Cerebellar nuclear complex (tissue), 1 donor: ENCODE measurements at places on chromosomes 5 and 9.

DNA sequence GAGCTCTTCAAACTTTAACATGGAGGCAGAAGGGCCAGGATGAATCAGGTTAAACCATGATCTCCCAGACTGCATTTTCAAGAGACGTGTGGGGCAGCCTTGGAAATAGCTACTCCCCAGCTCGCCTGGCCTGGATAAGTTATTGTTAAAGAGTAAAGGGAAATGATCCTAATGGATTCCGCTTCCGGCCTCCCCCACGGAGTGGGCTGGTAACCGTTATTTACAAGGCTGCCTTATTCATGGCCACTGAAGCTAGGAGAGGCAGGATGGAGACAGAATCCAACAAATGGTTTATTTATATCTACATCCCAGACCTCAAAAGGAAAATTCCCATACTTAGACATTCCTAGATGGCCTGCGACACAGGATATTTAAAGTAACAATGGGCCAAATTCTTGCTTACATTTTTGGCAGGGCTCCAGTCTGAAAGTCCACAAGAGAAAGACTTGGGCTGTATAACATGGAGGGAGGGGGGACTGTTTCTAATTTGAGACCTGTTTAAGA is 27.9 kb downstream of the SPRY4 start:
- DNase-seq: no peak

- no peak for DNase-seq
Measured at GRCh38 chr9:2220036-2220435, 204.9 kb downstream of the SMARCA2 start.

- DNase-seq: no peak
Measured at GRCh38 chr9:84027201-84027600, 46.6 kb downstream of the RMI1 start.

DNA sequence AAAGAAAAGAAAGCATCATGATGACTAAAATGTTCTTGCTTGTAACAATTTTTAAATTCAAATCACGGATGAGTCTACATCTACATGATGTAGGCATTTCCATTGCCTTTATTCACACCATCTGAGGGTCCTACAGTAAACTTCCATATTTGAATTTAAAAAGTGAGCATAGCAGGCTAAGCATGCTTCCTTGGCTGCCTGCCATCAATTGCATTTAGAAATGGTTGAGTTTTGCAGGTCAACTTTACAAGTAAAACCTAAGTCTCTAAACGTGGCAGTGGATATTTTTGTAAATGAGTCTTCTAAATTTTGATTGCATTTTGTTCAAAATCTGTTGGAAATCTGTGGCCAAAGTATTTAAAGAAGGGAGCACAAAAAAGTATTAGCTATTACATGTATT is 136.5 kb upstream of the PTCH1 start:
- no peak for DNase-seq

- no peak for DNase-seq
Measured at GRCh38 chr5:142982821-142983200, 212.6 kb downstream of the ARHGAP26 start.

GRCh38 chr9:94754976-94755475 is 28.5 kb downstream of the AOPEP start:
- no peak for DNase-seq

DNA sequence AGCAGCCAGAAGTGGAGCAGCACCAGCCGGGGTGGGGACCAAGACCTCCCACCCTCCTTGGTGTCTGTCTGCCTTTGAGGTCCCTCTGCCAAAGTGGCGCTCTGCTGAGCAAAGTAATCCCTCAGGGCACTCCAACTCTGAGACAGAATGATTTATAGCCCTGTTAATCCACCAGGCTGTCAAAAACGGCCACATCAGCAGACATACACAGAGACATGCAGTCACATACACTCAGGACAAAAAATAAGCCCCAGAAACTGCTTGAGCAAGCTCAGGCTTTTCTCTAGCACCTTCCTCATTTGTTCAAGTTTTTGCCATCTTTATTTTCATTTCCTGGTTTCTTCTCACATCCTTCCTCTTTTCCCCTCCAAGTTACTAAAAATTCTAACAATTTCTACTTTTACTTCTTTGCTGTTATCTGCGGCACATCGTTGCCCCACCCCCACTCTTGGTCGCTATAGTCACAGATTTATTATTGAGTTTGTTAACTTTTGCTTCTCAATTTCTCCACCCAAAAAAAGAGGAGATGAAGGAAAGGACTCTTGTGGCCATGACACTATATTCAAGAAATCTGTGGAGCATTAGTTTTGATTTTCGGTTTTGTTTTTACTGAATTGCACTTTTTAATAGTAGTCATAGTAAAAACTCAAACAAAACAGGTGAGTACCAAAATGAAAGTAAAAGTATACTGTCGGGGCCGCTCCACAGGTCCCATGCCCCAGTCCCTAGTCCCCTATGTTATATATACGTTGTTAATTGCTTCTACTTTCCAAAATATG is 17.4 kb upstream of the ADRB2 start:
- no peak for DNase-seq

- no peak for DNase-seq
Measured at GRCh38 chr5:22372826-22373660, 480.1 kb downstream of the CDH12 start.

DNA sequence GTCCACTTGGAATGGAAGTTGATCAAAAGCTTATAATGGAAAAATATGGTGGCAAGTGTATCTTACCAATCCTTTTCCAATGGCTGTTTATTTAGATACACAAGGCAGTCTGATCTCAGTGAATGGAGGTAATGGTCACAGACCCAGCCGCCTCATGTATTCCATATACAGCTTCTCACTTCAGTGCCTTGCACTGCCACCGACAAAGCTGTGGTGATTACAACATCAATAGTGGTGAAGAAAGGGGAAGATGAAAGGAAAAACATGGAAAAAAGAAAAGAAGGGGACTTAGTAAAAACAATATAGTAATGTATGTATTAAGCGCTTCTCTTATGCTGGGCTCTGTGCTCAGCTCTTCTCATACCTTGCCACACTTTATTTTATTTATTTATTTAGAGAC is 297.3 kb upstream of the RASA1 start:
- DNase-seq: no peak

DNA sequence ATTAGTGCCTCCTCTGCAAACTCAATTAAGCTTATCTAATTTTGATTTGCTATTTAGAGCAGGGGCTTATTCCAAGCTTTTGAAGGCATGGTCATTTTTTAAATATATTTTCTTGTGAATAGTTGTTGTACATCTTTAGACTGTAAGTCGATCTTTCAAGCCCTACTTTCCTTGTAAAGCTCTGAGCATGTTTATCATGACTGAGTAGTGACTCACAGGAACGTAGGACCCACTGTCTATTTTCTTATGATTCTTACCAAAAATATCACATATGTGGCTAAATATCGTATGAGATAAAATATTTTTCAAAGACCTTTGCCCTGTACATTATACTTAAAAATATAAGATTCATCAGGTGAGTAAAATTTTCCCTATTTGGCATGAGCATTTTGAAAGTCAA is 440.4 kb upstream of the GRIN3A start:
- no peak for DNase-seq

GRCh38 chr5:172645271-172646055 is 4.4 kb downstream of the NEURL1B start:
- no peak for DNase-seq

GRCh38 chr5:31144364-31144763 is 49.1 kb upstream of the CDH6 start:
- DNase-seq: no peak

GRCh38 chr5:83475935-83476814 is 4.6 kb downstream of the VCAN start:
- no peak for DNase-seq

GRCh38 chr5:533955-534742 is 9.9 kb upstream of the SLC9A3 start:
- no peak for DNase-seq

- DNase-seq: no peak
Measured at GRCh38 chr5:92641031-92641962, 939.7 kb downstream of the NR2F1-AS1 start.

DNA sequence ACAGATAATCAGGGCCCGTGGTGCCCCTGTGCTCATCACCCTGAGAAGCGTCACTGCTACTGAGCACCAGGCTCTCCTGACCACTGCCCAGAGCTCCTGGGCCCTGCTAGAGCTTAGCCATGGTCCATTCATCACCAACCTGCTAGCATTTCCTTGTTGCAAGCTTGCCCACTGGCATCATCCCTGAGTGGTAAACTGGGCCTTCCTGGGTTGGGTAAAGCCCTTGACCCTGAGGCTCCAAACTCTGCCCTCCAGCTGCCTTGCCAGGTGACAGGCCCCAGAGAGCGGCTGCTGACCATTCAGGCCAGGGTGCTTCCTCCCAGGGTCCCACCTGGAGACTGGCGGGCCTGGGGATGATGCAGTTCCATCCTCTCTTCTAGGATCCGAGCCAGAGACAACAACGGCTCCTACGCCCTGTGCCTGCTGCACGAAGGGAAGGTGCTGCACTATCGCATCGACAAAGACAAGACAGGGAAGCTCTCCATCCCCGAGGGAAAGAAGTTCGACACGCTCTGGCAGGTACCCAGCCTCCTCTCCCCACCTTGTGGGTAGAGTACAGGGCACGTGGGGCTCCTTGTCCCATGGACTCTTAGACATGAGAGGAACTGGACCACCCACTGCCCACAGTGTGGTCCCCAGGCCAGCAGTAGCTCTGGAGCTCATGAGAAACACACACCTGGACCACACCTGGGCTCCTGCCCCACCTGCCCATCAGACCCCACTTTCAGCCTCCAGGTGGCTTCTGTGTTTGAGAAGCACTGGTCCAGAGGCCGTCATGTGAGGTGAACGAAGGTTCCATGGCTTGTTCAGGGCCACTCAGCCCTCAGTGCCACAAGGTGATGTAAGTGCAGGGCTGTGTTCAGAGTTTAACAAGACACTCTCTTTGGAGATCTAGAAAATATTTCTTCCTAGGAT is 60.5 kb downstream of the SYK start:
- no peak for DNase-seq

GRCh38 chr9:94577571-94577970 is 16.1 kb downstream of the FBP2 start:
- no peak for DNase-seq

- no peak for DNase-seq
Measured at GRCh38 chr5:132355140-132355765, 14.3 kb upstream of the SLC22A5 start.

- no peak for DNase-seq
Measured at GRCh38 chr5:58300346-58300895, 159.5 kb downstream of the PLK2 start.

DNA sequence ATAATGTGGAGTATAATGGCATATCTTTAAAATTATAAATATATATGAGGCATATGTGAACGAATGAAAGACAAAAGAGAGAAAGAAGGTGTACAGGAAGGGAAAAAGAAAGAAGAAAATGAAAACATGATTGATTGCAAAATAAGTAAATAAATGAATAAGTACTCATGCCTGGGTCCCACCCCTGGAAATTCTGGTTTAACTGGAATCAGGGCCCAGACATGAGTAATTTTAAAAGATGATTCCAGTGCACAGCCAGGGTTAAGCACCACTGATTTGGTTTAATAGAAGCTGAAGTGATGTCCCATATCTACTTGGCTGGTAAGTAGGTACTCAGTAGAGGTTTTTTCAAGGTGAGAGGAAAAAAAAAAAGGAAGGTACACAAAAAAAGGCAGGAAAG is 34.0 kb upstream of the HOMER1 start:
- DNase-seq: no peak

DNA sequence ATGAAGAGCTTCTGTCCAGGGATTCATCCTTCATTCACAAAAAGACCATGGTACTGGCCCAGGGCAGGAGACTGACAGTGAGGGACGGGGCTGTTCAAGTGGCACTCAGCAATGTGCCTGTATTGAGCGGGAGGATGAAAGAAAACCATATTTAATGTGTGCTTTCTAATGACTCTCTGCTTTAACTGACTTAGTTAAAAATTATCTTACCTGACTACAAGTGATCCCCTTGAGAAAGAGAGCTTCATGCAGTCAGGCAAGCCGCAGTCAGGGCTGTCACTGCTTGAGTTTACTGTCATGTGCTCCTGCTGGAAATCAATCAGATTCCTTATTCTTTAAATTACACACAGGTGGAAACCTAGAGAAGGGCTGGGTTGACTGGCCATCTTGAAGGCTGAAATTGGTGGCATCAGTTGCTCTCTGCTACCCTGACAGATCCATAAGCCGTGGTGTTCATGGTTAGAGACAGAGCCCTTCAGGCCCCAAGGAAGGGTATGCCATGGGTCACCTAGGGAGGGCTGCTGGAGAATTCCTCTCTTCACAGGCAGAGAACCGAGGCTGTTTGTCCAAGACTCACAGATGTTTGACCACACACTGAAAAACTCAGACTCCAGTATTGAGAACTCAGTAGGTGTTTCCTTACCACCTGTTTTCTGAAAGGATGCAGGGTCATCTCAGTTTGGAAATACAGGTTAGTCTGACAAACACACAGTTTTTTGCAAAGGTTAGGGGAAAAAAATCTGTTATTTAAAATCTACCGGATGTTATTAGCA is 70.9 kb downstream of the TRIO start:
- DNase-seq: no peak

DNA sequence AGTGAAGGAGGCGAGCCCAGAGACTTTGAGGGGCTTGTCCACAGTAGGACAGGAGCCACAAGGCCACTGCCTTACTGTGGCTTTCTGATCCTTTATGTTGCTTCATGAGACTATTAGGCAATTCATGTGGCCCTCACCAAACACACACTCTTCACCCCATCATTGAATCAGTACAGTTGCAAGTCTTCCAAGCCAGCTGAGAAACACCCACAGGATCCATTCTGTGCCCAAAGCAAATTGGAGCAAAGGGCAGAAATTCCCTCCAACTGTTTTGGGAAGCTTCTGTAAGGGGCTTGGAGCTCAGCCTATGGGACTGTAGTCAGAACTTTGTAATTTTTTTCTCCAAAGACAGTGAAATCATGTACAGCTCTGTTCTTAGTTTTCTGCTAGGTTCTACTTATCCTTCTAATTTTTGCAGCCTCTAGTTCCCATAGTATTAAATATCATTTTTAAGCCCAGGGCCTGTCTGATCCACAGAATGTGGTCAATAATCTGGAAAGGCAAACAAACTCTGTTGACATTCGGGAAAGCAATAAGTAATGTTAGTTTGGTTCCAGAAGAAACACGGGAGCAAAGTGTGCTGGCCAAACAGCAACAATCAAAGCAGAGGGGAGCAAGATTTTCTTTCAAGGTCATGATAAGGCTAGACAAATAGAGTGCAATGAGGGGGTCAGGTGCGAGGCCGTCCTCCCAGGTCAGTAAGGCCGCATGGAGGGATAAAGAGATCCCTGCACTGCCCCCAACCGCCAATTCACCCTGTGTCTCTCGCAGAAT is 47.0 kb downstream of the UBE2QL1 start:
- DNase-seq: no peak

DNA sequence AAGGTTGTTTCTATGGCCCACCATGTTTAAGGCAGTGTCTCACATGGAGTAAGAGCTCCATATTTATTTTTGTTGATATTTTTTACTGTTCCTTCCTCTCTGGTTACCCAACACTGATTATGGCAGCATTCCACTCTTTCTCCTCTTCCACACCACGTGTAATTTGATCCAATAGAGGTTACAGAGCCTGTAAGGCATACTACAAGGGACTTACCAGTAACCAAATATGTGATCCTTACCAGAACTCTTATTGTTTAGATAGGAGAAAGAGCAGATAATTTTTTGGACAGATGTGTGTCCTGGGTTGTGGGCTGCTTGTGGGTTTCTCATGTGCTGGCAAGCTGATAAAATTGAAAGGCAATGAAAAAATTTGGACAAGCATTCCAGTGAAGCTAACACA is 261.3 kb downstream of the TMEM167A start:
- DNase-seq: no peak

GRCh38 chr5:173493846-173494245 is 122.6 kb downstream of the BOD1 start:
- DNase-seq: no peak

GRCh38 chr5:143425835-143426234 is 22.3 kb upstream of the NR3C1 start:
- no peak for DNase-seq
